Naive thymus-derived CD4-positive, alpha-beta T cell (primary cell): ENCODE measurements at places on chromosomes 4 and X. TPM values are rescaled to one million over a fixed set of nuclear protein-coding genes. Genes with fewer than 3 reads are reported as not detected.

GRCh38 chr4:147461161-147461560, 19.7 kb upstream of the EDNRA start:
- no peaks in the 10 kb centered on the region for H3K4me1 ChIP-seq
- no peak overlapping the region for H3K27ac ChIP-seq
- H3K36me3 ChIP-seq = no peaks in the 10 kb centered on the region
- no peaks in the 10 kb centered on the region for H3K27me3 ChIP-seq
- no peak for DNase-seq

DNA sequence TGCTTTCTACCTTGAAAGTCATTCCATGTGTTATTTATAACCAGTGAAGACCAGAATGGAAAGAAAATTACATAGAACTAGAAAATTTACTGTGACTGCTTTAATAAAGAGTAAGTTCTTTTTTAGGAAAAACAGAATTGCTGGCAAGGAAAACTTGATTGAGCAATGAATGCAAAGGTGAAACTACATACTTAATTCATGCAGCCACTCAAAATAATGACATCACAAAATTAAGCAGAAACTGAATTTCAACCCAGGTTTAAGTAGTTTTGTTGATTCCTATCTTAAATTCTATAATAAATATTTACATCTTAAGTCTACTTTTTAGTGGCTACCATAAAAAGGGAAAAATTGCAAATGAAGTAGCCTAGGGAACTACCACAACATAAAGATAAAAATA, 14.0 kb downstream of the CHM start:
- H3K36me3 ChIP-seq = no peaks in the 10 kb centered on the region
- H3K4me3 ChIP-seq = no peak overlapping the region
- H3K27ac ChIP-seq = no peak overlapping the region
- H3K4me1 ChIP-seq = no peaks in the 10 kb centered on the region
- H3K27me3 ChIP-seq = no peaks in the 10 kb centered on the region
- no peak for DNase-seq

DNA sequence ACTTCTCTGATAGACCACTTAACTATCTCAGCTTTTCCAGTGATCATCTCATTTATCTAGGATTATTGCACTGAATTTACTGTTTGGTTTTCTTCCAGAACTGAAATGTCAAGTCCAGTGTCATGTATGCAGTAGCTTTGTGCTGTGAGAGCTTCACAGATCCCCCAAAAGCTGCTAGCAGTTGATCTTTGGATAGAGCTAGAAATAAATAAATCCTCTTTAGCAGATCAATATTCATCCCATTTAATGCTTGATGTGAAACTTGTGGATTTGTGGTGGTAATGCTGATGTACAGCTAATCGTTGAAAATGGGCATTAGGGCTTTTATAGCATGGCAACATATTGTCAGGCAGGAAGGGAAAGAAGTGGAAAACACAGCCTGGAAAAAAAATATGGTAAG, 509.6 kb upstream of the FAM241A start:
- H3K36me3 ChIP-seq = no peaks in the 10 kb centered on the region
- no peak for DNase-seq
- H3K4me1 ChIP-seq = no peaks in the 10 kb centered on the region
- H3K27ac ChIP-seq = no peak overlapping the region

DNA sequence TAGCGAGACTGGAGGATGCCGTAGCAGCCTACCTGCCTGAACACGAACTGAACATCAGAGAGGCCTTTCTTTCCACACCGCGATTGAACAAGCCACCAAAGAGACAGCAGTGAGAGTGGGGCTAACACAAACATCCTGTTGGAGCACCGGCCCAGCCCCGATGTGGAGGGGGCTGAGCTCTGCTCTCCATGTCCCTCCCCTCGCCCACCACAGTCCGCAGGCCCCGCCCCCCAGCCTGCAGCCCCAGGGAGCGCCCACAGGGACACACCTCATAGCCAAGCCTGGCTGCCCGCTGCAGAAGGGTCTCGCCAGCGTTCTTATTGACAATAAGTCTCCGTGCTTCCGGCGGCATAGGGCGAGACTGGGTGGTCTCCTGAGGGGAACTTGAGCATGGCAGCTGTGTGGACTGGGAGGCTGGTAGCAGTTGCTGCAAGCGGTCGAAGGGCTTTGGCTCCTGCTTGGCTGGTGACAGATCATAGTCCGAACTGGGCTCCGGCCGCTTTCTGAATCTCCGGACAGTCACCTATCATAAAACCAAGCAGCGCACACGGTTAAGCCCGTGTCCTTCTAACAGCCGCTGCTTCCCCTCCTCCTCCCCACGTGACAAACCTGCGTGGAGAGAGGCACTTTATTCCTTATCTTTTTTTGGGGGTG, 35.8 kb downstream of the BCOR start:
- H3K27ac ChIP-seq = peak overlapping the region; percentile 6
- peaks cover 4% of the 10 kb centered on the region for H3K36me3 ChIP-seq
- peak; percentile 60 for DNase-seq

DNA sequence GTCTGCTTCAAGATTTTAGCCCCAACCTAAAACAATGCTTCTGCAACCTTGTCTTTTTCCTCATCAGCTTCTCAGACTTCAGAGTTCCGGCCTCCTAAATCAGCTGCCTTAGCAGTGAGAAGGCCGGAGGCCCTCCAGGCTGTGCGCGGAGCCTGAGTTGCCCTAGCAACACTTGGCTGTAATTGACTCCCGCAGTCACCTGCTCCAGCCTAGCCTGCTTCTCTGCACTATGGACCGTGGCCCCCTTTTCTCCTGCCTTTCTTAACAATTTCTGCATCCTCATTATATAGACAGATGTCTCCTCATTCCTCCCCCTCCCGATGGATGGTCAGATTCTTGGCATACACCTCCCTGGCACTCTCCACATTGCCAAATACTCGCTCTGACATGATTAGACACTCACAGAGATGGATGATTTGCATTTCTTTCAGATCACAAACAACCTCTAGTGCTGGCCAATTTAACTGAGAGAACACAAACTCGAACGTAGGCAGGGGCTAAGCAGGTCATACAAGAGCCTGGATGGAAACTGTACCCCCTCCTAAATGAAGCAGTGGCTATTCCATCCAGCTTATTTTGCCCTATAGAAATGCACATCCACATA, 9.5 kb upstream of the HUWE1 start:
- H3K36me3 ChIP-seq = no peaks in the 10 kb centered on the region
- no peaks in the 10 kb centered on the region for H3K27me3 ChIP-seq
- no peak overlapping the region for H3K27ac ChIP-seq
- no peak overlapping the region for H3K4me3 ChIP-seq
- H3K4me1 ChIP-seq = peaks cover 3% of the 10 kb centered on the region

- H3K27ac ChIP-seq = no peak overlapping the region
- DNase-seq = no peak
- H3K4me1 ChIP-seq = no peaks in the 10 kb centered on the region
- no peaks in the 10 kb centered on the region for H3K36me3 ChIP-seq
Measured at GRCh38 chrX:136310411-136310810, 9.6 kb downstream of the ADGRG4 start.

- DNase-seq = no peak
- H3K36me3 ChIP-seq = no peaks in the 10 kb centered on the region
- no peak overlapping the region for H3K4me3 ChIP-seq
- no peaks in the 10 kb centered on the region for H3K27me3 ChIP-seq
- no peak overlapping the region for H3K27ac ChIP-seq
Measured at GRCh38 chrX:41435708-41436107, 11.4 kb upstream of the NYX start.

- H3K4me3 ChIP-seq = no peak overlapping the region
- no peak overlapping the region for H3K27ac ChIP-seq
- H3K36me3 ChIP-seq = no peaks in the 10 kb centered on the region
Measured at GRCh38 chr4:145808848-145809512, 129.0 kb downstream of the C4orf51 start.

DNA sequence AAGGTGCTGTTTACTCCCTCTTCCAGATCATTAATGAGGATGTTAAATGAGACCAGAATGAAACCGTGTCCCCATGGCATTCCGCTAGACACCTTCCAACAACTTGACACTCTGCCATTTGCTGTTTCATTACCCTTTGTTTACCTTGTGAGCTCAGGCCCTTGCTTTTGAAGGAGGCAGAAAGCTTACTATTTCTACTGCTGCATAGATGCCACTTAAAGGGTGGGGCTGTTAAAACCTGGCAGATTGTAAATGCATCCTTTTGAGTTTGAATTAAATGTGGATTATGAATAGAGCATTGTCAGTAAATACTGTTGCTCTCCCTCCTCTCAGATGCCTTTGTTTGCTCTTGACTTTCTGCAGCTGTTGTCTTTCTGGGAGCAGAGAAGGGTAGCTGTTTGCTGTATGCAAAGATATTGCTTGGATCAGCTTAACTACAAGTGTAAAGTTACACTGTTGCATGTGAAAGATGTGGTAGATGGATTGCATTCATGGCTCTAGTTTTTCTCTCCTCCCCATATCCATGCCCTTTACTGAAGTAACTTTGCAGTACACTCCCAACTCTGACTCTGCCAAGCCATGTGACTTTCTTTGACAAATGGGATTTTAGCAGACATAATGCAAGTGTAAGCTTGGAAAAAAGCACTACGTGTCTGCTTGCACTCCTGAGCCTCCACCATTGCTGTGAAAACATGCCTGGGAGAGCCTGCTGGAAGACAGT, 75.0 kb upstream of the DHX15 start:
- no peak overlapping the region for H3K4me3 ChIP-seq
- H3K27ac ChIP-seq = no peak overlapping the region
- H3K27me3 ChIP-seq = no peaks in the 10 kb centered on the region
- H3K36me3 ChIP-seq = no peaks in the 10 kb centered on the region
- DNase-seq = no peak
- no peaks in the 10 kb centered on the region for H3K4me1 ChIP-seq

DNA sequence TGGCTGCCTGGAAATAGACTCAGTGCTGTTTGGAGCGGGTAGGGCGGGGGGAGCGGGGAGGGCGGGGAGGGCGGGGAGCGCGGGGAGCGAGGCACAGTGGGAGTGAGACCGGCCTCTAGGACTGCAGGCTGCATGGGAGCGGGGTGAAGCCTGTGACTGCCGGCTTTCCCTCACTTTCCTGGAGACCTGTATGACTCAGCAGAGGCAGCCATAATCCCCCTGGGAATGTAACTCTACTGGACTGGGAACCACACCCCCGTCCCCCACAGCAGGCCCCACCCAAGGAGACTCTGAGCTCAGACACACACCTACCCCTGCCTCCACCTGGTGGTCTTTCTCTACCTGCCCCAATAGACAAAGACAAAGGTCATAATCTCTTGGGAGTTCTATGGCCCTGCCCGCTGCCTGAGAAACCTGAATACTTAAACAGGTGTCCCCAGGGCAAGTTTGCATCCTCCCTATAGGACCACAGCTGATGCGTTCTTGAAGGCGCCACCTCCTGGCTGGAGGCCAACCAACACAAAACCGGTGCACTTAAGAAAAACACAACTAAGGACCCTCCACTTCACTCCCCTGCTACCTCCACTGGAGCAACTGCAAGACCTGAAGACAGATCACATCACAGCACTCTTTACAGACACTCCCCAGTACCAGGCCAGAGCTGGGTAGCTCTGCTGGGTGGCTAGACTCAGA, 18.0 kb downstream of the HDAC8 start:
- no peak overlapping the region for H3K4me3 ChIP-seq
- no peaks in the 10 kb centered on the region for H3K36me3 ChIP-seq
- no peaks in the 10 kb centered on the region for H3K27me3 ChIP-seq

- no peaks in the 10 kb centered on the region for H3K36me3 ChIP-seq
- no peak overlapping the region for H3K27ac ChIP-seq
- H3K4me3 ChIP-seq = peak overlapping the region; percentile 32
- H3K27me3 ChIP-seq = no peaks in the 10 kb centered on the region
- H3K4me1 ChIP-seq = peaks cover 3% of the 10 kb centered on the region
Measured at GRCh38 chr4:89929425-89930159, 34.9 kb downstream of the MMRN1 start.

GRCh38 chr4:6278801-6279197, 9.1 kb downstream of the WFS1 start:
- H3K27ac ChIP-seq = no peak overlapping the region
- H3K4me3 ChIP-seq = no peak overlapping the region
- no peaks in the 10 kb centered on the region for H3K27me3 ChIP-seq

GRCh38 chr4:113159942-113160545, 110.6 kb downstream of the ANK2 start:
- no peaks in the 10 kb centered on the region for H3K36me3 ChIP-seq
- no peaks in the 10 kb centered on the region for H3K27me3 ChIP-seq
- DNase-seq = no peak
- H3K4me1 ChIP-seq = no peaks in the 10 kb centered on the region
- H3K4me3 ChIP-seq = no peak overlapping the region
- H3K27ac ChIP-seq = no peak overlapping the region

- H3K36me3 ChIP-seq = no peaks in the 10 kb centered on the region
- H3K4me3 ChIP-seq = no peak overlapping the region
- no peaks in the 10 kb centered on the region for H3K4me1 ChIP-seq
- H3K27ac ChIP-seq = no peak overlapping the region
- DNase-seq = no peak
- no peaks in the 10 kb centered on the region for H3K27me3 ChIP-seq
Measured at GRCh38 chr4:169530048-169530447, 82.3 kb downstream of the NEK1 start.

DNA sequence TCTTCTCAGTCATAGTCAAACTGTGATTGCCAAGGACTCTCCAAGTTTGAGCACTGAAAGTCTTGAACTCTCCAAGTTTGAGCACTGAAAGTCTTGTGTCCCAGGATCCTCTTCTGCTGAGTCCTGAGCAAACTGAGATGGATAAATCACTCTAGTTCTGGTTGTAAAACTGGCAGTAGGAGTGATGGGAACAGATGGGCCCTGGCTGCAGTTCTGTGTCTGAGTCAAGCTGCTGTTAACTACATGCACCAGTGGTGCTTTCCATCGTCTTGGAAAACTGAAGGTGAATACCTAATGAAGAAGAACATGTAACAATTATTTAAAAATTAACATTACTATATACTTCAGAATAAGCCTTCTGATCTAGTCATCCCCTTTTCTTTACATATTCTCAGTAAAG, 27.6 kb upstream of the KCNIP4 start:
- DNase-seq = no peak
- H3K27ac ChIP-seq = no peak overlapping the region
- no peaks in the 10 kb centered on the region for H3K36me3 ChIP-seq
- no peak overlapping the region for H3K4me3 ChIP-seq
- no peaks in the 10 kb centered on the region for H3K27me3 ChIP-seq

GRCh38 chr4:1595789-1596325, 88.3 kb downstream of the FAM53A start:
- H3K36me3 ChIP-seq = no peaks in the 10 kb centered on the region
- H3K27ac ChIP-seq = no peak overlapping the region
- no peaks in the 10 kb centered on the region for H3K27me3 ChIP-seq
- DNase-seq = no peak
- H3K4me1 ChIP-seq = no peaks in the 10 kb centered on the region

- no peak for DNase-seq
- no peak overlapping the region for H3K27ac ChIP-seq
- no peaks in the 10 kb centered on the region for H3K36me3 ChIP-seq
- H3K4me3 ChIP-seq = no peak overlapping the region
Measured at GRCh38 chr4:138890891-138891570, 124.5 kb upstream of the NOCT start.

Gene GPRASP3
- total RNA-seq = 3.5 TPM

Gene CCDC120
- 5.2 and 7.6 TPM in 2 replicates for total RNA-seq

Gene RPS6KA3
- 77.9 TPM for total RNA-seq

Gene TKTL1
- total RNA-seq = 2.2 TPM

Gene LRPAP1
- 76.8 TPM for total RNA-seq

Gene MAGEC2
- total RNA-seq = not detected

Gene MAGED1
- total RNA-seq = 29.5 TPM

Gene DCAF12L1
- total RNA-seq = not detected in 2 replicates

Gene NPY1R
- total RNA-seq = not detected

Gene F9
- not detected for total RNA-seq
